ENCODE measurements at places on chromosomes 1 and 21. TPM values are rescaled to one million over a fixed set of nuclear protein-coding genes. Genes with fewer than 3 reads are reported as not detected.

The EXO1 gene
- not detected for total RNA-seq

The VHLL gene
- total RNA-seq: not detected

GRCh38 chr1:41918450-41919043 is at the start of gene HIVEP3:
Gene HIVEP3, minus strand, starts transcription at chr1:41918922.
- no peak for DNase-seq

The TMPRSS3 gene
- total RNA-seq: not detected

DNA sequence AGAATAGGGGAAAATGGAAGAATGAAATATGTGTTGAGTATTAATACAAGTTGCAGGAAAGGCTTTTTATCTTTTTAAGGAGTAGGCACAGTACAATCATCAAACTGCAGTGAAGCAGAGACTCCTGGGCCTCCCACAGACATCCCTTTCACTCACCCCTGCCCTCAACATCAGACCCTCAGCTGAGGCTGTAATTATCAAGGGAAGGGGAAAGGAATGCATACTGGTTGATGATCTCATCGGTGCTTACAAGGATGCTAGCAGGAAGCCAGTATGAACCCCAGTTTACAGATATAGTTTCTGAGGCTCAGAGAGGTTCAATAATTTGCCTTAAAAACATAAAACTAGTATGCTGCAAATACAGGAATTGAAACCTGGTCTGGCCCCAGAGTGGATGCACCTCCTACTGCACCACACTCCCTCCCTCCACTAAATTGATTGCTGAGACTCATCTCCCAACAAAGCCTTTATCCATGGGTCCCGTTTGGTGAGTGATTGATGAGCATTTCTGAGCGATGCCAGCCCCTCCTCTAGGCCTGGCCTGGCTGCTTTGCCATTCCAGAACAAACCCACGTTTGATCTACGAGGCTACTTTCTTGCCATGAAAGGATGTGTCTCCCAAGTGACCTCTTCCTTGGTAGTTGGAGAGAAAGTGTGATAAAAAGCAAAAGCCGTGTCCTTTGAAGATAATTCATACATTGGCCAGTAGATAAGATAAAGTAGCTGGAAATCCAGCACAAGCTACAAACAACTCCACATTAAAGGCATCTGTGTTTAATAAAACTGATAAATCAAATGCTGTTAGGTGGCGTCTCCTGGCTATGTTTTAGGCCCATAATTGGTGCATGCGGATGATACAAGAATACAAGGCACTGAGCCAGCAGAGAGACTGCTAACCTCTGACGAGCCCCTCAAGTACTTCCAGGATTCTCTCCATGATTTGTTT is 233.9 kb upstream of the CAMK1G start:
- no peak for DNase-seq

The CD53 gene
- 59.2 TPM for total RNA-seq
